ENCODE measurements at places on chromosomes 12 and 14.

DNA sequence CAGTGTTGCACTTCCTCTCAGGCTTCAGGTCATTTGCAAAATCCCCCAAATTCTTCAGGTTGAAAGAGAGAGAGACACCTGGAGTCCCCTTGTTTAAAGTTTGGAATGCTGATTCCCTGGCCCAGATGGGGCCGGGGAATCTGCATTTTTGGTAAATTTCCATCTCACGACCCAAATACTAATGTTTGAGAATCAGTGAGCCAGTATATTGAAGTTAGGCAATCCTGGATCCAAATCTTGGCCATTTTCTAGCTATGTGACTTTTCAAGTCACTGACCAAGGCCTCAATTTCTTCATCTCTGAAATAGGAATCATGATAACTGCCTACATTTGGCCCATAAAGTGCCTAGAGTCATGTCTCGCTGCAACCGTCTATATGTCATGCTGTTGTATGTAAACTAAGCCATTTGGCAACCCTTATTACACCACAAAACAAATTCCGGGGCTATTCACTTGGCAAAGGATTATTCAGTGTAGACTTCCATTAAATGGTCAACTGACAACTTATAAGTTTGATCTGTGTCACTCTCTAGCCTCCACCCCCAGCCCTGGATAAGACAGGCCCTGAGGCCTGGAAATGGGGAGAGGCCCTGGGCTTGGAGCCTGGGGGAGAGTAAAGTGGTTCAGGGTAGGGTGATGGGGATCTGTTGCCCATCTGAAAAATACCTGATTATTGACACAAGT lies 3.7 kb upstream of the ZFP36L1 start:
- DNase-seq = no peak

DNA sequence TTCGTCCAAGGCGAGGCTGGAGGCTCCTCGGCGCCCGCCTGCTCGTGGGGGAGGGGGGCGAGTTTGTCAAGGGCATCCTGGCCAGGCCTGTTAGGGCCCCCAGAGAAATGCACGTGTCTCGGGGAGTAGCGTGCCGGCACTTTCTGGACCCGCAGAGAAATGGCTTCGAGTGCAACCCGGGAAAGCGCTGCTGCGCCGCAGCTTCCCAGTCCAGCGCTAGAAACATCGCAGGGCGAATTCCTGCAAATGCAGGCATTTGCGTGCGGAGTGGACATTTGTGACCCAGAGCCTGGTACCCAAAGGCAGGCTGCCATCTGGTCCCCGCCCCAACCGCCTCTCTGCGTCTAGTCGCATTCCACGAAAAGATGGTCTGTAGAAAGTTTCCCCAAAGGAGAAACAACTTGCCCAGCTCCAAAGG lies 756 bp downstream of the LGR5 start:
- DNase-seq = no peak

GRCh38 chr12:124388679-124389137 lies 93.8 kb downstream of the RFLNA start:
- peak; percentile 71 for DNase-seq

DNA sequence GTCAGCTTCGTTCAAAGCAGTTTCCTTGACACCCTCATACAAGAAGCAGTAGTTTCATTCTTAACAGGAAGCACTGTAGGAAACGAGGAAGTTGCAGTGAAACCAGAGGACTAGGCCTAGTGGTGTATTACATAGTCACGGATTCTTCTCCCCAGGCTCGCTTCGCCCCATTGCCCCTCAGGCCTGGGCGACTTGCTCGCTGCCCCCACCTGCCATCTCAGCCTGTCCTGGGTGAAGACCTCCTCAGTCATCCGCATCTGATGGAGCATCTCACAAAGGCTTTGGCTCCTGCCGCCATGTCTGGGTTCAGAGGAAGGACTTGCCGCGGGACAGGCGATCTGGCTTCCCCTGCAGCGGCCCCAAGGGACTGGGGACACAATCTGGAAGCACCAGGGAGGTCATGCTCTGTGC lies 93.5 kb downstream of the LMNTD1 start:
- no peak for DNase-seq

GRCh38 chr12:69929531-69929930 lies 104.5 kb downstream of the MYRFL start:
- DNase-seq = no peak

Data from right renal pelvis (tissue), 4 donors.